ENCODE measurements at places on chromosomes 3 and 15.

- DNase-seq: no peak
Observed at GRCh38 chr3:71817262-71817661, 32.3 kb upstream of the PROK2 start.

DNA sequence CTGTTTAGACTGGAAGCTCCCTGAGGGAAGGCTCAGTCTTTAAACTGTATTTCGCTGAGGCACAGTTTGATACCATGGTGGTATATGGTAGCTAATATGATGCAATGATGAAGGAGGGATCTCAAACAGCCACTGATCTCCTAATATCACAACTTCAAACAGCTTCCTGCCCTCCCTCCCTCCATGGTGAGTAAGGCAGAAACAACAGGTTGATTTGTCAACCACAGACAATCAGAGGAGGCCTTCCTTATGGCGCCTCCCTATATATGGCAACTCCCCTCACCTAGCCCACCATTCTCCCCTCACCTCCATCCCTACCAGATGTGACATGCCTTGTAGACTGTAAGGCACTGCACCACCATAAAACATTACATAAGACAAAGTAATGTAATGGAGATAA, 316.5 kb upstream of the ICE2 start:
- no peak for DNase-seq

- no peak for DNase-seq
Observed at GRCh38 chr3:132343018-132343612, 25.9 kb downstream of the ACP3 start.

DNA sequence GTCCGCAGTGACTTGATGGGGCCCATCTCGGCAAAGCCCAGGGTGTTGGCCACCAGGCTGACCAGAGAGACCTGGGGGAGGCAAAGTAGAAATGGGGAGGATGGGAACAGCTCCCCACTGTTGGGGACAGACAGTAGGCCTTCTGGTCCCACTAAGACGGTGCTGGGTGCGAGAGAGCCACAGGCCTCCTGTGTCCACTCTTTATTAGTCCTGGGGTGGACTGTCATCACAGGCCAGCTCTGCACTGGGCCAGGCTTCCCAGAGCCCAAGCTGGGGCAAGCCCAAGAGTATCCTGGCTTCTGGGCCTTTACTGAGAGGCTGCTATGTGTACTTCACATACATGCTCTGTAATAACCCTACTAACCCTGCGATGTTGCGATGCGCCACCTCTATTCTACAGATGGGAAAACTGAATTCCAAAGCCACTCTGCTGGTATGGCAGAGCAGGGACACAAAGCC, 66.4 kb downstream of the EXOG start:
- DNase-seq: no peak

DNA sequence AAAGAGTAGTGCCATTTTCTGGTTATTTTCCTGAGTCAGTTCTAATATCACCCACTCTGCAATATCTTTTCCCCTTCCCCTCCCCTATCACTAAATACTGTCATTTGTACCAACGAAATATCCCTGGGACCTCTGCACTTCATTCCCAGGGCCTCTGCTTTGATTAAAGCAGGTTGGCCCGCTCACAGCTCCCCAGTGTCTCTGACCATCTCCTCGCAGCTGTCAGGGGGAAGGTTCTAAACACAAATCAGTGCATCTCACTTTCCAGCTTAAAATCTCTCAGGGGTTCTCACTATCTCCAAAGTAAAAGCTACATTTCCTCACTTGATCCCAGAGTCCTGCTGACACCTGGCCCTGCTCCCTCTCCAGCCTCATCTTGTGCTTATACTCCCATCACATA, 28.1 kb upstream of the SLC35G2 start:
- no peak for DNase-seq

GRCh38 chr3:8516047-8516661, 14.5 kb downstream of the LMCD1 start:
- DNase-seq: no peak
